Ecto neural progenitor cell (in vitro differentiated cells): ENCODE measurements at places on chromosomes 5 and 9.

DNA sequence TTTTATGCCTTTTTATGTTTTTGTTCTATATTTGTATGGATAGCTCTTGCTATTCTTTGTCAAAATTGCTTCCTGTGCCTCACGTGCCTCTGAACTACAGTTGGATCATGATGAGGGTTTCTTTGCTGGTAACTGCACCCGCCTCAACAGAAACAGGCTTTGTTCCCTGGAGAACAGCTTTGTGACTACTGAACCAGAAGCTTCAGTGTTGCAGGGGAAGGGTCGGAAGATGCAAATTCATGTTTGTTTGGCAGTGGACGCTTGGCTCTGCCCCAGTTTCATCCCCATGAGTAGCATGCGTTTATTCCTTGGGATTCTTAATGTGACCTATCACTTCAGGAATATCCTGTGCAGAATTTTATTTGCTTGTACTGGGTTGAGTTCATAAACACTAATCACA is 959.1 kb upstream of the WWC1 start:
- no peak for DNase-seq

GRCh38 chr5:3354606-3355005 is 241.0 kb upstream of the IRX1 start:
- DNase-seq: no peak

DNA sequence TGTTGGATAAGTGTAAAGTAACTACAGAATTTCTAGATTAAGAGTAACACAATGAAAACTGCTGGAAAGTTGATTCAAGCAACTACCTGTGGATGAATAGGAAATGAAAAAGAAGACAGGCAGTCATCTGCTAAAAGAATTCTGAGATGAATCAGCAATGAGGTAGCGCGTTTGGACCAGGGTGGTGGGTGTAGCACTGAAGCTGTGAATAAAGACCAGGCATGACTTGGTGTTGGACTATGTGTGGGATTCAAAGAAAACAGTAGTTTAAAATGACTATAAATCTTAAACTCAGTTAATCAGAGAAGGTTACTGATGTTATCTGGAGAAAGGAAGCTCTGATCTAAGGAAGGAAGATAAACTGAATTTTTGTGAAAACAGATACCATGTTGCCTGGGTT is 159.8 kb downstream of the FBN2 start:
- no peak for DNase-seq

GRCh38 chr5:170300361-170301013 is 2.9 kb upstream of the LCP2 start:
- no peak for DNase-seq

GRCh38 chr5:36561601-36562000 is 44.8 kb upstream of the SLC1A3 start:
- no peak for DNase-seq

DNA sequence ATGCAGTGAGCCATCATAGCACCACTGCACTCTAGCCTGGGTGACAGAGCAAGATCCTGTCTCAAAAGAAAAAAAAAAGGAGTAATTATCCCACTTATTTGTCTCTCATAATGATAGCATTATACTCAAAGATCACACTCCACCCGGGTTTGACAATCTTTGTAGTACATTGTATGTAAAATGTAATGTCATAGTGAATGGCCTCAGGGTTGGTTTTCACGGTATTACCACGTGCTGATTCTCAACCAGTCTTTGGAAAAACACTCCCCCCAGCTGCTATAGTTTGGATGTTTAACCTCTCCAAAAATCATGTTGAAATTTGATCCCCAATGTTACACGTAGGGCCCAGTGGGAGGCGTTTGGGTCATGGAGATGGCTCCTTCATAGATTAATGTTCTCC is 402.4 kb upstream of the GRAMD2B start:
- no peak for DNase-seq

GRCh38 chr9:38318759-38319495 is 73.6 kb upstream of the ALDH1B1 start:
- peak; percentile 38 for DNase-seq

GRCh38 chr5:123599171-123599570 is 87.2 kb downstream of the CSNK1G3 start:
- no peak for DNase-seq

DNA sequence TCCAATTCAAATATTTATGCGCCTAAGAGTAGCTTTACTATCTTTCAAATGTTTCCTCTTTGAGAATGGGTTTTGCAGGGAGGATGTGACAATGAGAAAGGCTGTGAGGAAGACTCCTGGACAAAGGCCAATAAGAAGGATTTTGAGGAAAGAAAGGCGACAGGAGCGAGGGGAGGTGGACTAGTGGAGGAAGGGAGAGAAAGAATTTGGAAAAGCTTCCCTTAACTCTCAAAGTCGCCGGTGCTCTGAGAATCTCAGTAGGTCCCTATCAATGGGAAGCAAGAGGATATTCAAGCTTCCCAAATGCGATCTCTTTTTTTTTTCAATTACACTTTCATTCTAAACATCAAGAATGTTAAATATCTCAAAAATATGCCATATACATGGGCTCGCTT is 2.8 kb upstream of the CDC20B start:
- DNase-seq: no peak

DNA sequence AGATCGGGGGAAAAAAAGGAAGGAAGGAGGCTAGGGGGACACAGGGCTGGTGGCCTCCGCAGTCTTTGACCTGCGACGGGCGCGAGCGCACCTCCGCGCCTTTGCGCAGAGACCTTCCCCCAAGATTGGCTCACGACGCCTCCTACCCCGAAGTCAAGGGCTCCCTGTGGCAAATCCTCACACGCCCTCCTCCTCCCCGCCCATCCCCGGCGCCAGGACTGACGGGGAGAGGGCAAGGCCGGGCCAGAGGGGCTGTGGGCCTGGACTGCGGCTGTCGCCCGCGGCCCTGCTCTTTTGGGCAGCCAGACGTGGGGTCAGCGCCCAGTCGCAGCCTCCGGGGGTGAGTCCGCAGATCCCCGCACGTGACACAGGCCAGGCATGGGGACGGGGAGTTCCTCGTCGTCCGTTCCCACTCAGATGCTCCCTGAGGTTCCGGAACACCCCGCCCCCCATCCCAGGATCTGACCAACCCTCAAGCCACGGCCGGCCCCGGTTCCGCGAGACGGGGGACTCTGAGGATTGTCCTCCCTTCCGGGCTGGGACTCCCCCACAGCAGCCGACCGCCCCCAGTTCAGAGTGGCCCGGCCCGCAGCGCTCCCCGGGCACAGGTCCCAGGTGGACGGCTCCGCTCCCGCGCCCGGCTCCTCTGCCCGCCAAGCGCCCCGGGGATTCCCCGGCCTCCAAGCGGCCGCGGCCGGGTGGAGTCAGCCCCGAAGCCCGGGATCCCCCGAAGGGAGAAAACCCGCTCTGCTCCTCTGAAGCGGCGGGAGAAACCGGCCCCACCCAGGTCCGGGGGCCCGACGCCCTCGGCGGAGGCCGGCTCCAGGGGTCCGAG is 543 bp upstream of the ANKRD33B start:
- peak; percentile 68 for DNase-seq

GRCh38 chr9:804026-804425 is 37.5 kb upstream of the DMRT1 start:
- DNase-seq: no peak

DNA sequence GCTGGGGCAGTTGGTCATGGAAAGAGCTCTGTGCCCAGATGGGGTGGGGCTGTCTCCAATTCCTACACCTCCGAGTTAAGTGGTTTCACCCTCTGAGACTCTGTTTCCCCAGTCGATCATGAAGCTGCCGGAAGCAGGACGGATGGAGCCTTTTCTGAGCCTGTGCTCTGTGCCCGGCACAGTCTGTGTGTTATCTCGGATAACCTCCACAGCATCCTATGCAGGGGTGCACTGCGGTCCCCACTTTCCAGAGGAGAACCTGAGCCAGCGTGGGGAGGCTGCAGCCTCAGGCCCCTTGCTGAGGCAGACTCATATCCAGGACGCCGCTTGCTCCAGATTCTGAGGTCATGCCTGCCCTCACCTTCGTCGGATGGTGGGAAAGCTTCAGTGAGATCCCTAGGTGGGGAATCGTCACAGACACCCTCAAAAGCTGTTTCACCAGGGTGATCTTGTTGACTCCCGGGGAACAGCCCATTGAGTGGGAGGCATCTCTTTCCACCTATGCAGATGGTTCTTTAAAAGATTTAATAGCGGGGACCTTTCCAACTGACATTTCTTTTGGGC is 6.9 kb upstream of the COL5A1 start:
- no peak for DNase-seq

GRCh38 chr9:86557063-86557766 is 203.0 kb upstream of the TUT7 start:
- no peak for DNase-seq

GRCh38 chr5:111129938-111130337 is 37.8 kb downstream of the WDR36 start:
- DNase-seq: no peak

DNA sequence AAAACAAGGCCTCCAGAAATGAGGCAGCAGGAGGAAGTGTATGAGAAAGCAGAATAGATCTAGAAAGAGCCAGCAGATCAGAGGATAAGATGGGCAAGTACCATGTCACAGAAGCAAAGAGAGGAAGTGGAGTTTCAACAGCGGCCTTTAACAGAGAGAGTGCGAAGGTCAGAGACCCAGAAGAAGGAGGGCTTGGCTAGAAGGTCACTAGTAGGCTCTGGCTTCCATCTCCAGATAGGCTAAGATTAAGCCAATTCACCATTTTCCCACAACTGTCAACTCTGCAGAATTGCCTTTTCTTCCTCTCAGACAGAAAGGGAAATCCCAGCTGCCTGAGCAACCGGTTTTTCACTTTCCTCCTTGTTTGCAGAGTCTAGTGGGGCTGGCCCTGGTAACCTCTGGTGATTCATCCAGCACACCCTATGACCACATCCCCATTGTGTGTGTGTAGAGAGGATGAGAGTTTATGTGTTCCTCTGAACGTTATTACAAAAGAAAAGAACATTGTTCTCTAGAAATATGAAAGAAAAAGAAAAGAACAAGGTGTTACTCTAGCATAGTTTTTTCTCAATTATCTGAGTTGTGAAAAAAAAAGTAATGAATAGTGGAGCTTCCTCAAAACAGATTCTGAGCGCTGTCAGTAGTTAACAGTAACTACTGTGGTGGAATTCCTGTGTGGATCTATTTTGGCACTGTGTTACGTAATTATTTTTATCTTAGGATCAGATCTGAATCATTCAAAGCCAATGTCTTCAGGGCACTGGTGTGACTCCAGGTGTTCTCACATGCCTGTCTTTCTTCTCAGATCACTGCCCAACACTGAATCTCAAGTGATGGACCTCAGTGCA is 220.4 kb downstream of the ARRDC3 start:
- DNase-seq: no peak

GRCh38 chr5:172429201-172429940 is 25.0 kb downstream of the SH3PXD2B start:
- no peak for DNase-seq

- no peak for DNase-seq
These were observed 26.9 kb upstream of the CORO2A start for GRCh38 chr9:98219364-98219716.

GRCh38 chr9:38322937-38323336 is 69.6 kb upstream of the ALDH1B1 start:
- no peak for DNase-seq

DNA sequence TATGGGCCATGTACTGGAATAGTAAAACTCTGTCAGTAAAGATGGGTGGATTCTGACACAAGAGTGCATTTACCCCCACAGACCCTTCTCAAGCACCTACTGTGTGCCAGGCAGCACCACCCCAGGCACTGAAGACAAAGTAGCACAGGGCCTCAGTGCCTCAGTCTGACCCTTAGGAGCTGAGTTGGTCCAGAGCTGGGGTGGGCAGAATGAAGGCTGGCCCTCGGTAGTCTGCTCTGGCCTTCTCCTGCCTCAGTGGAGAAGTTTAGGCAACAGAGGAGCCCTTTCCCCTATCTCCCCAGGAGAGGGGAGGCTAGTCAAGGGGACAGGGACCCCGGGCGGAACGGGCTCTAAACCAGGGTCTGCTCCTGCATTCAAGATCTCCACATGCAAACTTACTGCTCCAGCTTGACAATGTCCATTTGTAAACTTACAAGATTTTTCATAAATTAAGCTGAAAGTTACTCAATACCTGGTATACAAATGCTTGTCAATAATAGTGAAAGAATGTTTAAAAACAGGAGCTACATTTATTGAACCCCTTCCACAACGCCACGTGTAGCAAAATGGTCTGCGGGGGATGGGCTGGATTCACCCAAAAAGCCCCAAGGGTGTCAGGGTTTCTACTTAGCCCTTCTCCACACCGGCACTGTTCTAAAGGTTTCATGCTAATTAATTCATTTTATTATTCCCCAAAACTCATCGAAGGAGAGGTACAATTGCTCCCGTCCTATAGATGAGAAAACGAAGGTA is 1.5 kb downstream of the VDAC1 start:
- no peak for DNase-seq

DNA sequence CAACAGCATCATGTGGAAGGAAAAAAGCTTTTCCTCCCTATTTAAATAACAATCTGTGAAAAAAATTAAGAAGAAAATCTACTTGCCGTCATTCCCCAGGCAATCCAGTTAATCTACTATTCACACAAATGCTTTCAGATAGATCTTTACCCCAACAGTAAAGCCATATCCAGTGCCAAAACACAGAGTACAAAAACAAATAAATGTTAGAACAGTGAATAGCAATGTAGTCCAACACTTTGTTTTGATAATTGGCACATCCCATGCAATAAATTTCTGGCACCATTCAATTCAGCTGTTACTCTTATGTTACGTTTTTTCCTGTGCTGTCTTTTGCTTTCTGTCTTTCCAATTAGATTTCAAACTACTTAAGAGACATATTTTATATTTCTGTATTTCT is 2245.5 kb upstream of the WWC1 start:
- DNase-seq: no peak

- no peak for DNase-seq
These were observed 155.2 kb upstream of the PHYKPL start for GRCh38 chr5:178387856-178388190.

DNA sequence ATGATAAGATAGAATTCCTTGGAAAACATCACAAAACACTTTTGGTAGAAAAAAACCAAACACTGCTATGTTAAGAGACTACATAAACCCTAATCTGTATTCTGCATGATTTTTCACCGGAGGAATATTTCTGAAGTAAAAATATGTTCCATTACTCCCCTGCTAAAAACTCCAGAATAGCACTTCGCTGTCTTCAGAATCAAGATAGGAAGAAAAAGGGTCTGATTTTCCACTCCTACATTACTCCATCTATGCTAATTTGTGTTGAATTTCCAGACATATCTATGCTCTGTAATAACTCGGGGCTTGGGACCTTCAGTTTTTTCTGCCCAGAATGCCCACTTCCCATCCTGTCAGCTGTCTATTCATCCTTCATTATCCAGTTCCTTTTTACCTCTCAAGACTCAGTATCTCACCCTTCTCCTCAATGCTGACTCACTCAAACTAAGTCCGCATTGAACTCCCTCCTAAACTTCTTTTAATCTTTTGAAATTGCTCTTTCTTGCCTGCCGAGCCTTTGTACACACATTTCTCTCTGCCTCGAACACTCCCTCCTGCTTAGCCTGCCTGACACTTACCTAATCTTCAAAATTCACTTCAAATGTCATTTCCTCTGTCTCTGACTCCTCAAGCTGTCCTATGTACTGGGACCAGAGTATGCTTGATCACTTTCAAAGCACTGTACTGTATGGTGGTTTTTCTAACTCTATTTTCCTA is 171.0 kb downstream of the ARRDC3 start:
- no peak for DNase-seq

GRCh38 chr9:18331808-18332209 is 142.1 kb upstream of the ADAMTSL1 start:
- DNase-seq: no peak

GRCh38 chr5:9460885-9461645 is 84.8 kb downstream of the SEMA5A start:
- no peak for DNase-seq
